ENCODE measurements at places on chromosomes 6 and 20.

GRCh38 chr6:4977468-4977867 lies 26.4 kb downstream of the RPP40 start:
- DNase-seq = no peak

GRCh38 chr6:498795-499231 lies 107.3 kb downstream of the IRF4 start:
- DNase-seq = no peak

DNA sequence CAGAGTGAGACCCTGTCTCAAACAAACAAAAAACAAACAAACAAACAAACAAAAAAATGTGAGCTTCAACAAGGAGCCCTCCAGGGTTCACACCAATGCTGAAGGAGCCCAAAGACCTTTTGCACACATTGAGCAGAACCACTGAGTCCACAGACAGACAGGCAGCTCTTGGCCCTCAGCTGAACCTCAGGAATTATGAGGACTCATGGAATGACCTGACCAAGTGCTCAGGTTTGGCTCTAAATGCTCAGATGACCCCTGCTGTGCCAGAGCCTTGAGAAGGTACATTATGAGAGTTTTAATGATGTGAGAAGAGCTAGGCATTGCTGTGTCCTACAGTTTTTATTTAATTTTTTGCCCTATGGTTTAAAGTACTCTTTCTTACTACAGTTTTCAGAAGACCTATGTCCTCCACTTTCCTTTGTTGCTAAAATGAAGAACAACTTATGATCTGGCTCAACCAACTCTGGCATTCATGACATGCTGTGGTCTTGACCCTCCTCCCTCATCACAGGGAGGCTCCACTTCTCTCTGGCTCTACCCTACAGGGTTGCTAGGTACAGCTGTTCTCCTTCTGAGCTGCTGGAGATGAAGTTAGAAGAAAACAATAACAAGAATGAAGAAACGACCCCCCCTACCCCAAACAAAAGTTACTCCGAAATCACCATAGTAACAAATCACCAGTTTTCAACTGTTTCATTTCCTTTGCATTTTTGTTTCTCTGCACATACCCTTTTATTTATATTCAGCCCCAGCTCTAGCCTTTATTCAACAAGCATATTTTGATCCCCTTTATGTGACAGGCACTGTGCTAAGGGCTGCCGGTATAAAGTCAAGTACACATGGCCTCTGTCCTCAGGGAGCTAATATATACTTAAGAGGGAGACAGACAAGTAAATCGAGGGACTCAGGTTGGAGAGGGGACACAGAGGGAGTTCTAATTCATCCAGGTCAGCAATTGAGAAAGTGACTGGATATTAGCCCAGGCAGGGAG lies 128.7 kb upstream of the TRAF3IP2 start:
- no peak for DNase-seq

DNA sequence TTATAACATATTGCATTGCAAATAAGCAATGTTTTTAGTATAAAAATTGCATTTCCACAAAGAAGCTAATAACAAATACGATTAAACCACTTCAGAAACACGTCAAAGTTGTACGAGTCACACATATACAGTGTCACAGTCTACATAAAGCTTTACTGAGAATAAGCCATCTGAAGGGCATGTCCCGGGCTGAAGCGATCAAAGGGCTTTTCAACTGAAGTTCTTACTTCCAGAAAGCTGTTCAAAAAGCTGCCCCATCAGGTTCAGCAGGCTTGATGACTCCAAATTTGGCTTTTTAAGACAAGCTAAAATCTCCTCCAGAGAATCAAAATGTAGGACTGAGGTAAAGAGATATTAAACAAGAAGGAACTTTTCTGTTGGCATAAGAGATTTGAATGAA lies 37.5 kb upstream of the HAO1 start:
- no peak for DNase-seq

GRCh38 chr6:106300944-106301343 lies 24.6 kb downstream of the ATG5 start:
- peak; percentile 51 for DNase-seq

DNA sequence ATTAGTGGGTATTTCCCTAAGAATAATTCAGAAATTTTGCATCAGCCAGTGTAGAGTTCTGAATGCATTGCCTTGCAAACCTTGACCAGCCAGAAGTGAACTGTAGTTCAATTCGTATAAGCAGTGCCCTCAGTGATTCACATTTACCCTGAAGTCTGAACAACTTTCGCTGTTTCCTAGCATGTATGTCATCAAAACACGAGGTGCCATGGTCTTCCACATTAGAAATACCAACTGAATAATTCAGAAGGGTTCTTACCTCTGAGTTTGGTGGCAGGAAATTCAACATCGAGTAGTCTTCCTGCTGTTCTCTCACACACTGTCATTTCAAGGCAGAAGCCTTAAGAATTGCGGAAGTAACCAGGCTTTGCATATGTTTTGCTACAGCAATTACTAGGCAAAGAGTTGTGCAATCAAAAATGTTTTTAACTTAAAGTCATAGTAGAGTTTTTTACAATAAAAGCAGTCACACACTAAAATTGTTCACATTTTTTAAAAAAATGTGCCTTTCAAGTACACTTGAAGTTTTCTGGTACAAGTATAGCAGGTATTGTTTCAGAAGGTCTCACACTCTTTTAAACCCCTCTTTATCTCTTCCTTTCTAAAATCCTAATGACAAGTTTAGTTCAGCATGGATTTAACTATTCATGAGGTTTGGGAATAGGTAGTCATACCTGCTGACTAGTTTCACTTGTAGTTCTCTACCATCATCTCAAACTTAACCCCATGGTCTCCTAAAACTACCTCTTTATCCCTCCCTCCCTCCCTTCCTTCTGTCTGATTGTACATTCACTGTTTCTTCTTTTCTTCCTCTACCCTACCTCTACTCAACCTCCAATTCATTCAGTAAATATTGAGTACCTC lies 118.3 kb downstream of the STXBP5 start:
- peak; percentile 75 for DNase-seq

- no peak for DNase-seq
Observed at GRCh38 chr6:147738516-147739162, 230.1 kb downstream of the SAMD5 start.

DNA sequence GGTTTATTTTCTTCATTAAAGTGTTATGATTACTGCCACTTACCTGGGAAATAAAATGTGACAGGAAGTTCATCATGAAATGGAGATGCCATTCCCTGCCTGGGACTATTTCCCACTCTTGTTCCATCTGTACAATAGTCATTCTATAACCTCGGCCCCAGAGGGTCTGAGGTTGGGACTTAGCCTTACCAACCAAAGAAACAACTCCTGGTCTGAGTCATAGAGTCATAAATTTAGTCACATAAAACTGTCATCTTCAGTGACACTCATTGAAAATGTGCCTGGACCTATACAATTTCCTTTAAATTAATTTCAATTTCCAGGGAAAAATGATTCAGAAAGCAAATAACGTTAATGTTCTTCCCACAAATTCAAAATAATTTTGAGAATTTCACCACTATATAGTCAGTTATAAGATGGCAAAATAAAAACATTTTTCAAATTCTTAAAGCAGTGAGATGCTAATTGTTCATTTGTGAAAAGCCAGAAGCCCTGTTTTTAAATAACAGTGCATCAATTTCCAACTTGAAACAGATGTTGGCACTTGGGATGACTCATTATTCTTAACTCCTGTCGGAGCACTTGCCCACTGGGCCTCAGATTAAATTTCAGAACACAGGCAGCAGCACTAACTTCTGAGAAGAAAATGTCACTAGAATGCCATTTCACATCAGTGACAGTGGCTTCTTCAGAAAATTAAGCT lies 201.2 kb upstream of the SMLR1 start:
- DNase-seq = no peak

DNA sequence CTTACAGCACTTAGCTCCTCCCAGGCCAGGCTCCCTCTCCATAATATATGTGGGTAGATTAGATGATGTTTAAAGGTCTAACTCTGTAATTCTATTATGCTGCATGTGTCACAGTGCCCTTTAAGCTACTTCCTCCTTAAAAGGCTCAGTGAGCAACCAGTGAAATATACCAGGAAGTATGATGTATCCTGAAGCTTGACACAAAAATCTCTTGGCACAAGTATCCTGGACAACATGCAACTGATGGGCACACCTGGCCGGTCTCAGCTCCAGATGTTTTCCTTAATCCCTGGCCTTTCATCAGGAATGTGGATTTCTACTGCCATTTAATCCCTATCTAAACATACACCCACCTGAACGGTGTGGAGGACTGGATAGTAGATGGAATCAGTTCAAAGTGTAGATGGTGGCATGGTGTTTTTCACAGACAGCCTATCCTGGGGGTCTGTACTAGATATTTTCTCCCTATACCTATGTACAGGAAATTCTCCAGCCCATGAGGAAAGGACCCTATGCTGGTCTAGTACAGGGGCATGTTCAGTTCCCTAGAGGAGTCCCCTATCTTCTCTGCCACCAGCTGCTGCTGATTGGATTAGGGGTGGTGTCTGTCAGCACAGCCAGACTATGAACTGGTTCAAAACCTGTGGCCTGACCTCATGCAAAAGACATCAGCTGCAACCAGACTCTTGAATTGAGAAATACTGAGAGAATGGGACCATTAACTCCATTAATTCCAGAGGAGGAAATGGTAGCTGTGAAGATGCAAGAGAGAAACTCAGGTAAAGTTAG lies 59.4 kb upstream of the CITED2 start:
- DNase-seq = peak; percentile 84

- no peak for DNase-seq
Observed at GRCh38 chr6:68226460-68226859, 408.6 kb upstream of the ADGRB3 start.

GRCh38 chr6:27141529-27142015 lies 105.9 kb upstream of the PRSS16 start:
- no peak for DNase-seq

Data from suppressor macrophage treated with lipopolysaccharide for 1 hour (primary cell).